ENCODE measurements at places on chromosomes 11 and 22.
A peak's percentile ranks its signal among the peaks of the same experiment; 100 is the strongest.

DNA sequence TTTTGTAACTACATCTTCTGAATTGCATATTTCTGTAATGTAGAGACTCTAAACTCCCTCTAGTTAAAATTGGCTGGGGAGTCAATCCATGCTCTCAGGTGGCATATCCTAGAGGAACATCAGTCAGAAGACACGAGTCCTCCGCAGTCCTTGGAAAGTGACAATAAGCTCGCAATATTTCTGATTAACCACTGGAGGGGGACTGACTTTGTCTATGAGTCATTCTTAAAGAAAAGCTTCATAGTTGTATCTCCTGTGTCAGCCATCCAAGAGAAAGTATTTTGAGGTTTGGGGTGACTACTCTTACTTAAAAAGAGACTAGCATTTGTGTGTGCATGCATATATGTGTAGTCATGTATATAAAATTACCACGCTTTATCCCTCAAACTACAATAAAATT, 60.2 kb downstream of the SLN start:
- DNase-seq = no peak

GRCh38 chr11:134562941-134563471, 151.0 kb upstream of the B3GAT1 start:
- DNase-seq = no peak

DNA sequence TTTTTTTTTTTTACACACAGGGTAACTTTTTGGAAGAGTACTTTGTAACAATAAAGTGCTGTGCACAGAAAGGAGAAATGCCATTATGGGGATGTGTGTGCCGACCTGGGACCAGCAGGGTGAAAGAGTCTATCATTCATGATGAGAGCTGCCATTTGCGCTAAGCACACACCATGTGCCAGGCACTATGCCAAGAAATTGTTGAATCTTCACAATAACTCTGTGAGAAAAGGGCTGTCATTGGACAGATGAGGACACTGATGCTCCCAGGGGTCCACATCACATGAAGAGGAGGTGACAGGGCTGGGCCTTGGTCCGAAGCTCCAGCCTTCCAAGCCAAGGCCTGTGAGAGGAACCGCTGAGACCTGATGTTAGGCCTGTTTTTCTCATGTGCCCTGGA, 5.6 kb downstream of the DUSP18 start:
- DNase-seq = no peak

- DNase-seq = no peak
Observed at GRCh38 chr22:24584871-24585411, 7.9 kb downstream of the LRRC75B start.

DNA sequence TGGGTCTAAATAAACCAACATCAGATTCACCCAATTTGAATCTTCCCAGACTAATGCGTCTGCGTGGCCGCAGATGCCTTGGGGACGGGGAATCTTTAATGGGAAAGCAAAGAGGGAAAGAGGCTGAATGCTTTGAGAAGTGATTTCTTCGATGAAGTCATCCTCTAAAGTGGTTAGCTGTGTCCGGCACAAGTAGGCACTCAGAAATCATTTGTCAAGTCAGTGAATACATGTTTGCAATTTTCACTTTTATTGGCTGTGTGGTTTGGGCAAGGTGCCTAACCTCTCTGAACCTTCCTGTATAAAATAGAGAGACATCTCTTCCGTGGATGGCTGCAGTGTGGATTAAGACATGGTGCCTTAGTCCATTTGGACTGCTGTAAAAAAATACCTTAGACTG, 19.7 kb upstream of the IFT27 start:
- DNase-seq = no peak

GRCh38 chr11:107928767-107929507, 689 bp downstream of the RAB39A start:
- no peak for DNase-seq

DNA sequence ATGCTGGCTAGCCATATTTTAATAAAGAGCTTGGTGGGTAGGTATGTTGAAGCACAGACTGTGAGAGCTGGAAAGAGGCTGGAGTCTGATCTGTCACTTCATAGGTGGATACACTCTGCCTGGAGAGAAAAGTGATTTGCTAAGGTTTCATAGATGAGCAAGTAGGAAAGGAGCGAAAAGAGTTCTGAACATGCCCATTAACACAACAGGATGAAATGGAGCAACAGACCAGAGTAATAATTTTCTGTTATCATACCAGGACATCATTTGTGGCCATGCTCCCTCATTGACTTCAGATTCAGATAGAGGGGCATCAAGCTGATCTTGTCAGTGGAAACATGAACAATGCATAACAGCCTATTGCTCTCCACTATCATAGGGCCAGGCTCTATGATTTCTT, 452.9 kb downstream of the JRKL start:
- no peak for DNase-seq

GRCh38 chr11:17542249-17542648, 2.0 kb downstream of the USH1C start:
- DNase-seq = no peak

- DNase-seq = no peak
Observed at GRCh38 chr11:8800520-8801110, 110.4 kb upstream of the AKIP1 start.

GRCh38 chr11:106228996-106229395, 151.5 kb downstream of the AASDHPPT start:
- peak; percentile 19 for DNase-seq

GRCh38 chr11:67317888-67318555, 14.7 kb downstream of the SSH3 start:
- no peak for DNase-seq

GRCh38 chr11:3684819-3685172, 13.6 kb upstream of the CHRNA10 start:
- no peak for DNase-seq

GRCh38 chr11:11427140-11427539, 74.1 kb upstream of the CSNK2A3 start:
- DNase-seq = no peak

DNA sequence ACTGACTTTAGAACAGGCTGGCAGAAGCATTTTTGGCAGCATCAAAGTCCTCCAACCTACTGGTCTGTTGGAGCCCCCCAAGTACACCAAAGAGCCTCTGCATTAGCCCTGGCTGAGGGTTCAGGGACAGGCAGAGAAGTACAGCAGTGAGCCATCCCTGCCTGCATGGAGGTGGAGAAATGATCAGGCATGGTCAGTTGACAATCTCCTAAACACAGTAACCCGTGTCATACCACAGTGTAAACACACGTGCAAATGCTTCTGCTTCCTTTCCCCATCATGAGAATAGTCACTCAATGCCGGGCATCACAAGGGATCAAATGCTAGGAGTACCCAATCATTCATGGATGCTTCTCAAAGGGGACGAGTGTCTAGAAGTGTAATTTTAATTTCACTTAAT, 8.2 kb downstream of the SERPIND1 start:
- DNase-seq = no peak

GRCh38 chr11:116686866-116687265, 85.9 kb downstream of the BUD13 start:
- no peak for DNase-seq

DNA sequence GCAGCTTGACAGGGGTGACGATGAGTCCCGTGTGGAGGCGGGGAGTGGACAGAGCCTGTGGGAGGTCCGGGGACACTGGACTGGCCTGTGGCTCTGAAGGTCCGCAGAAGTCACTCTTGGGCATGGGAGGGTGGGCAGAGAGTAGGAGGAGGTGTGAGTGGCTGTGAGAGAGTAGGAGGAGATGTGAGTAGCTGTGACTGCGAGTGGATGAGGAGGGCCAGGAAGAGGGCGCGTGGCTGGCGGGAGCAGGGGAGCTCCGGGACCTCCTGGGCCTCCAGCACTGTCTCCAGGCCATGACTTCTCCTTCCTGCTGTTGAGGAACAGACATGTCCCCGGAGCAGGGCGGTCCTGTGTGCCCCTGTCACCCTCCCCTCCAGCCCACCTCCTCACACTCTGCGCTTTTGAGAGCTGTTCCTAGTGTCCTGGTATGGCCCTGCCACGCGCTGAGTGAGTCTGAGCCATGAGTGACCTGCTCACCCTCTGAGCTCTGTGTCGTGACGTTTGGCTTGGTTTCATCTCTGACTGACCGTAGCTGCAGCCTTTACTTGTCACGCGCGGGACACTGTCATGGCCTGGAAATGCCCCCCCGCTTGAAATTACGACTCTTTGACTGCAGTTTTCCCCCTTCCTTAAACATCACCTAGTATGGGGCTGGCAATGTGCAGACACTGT, 391.5 kb downstream of the TBC1D22A start:
- no peak for DNase-seq

- DNase-seq = no peak
Observed at GRCh38 chr22:40153192-40153591, 24.5 kb upstream of the TNRC6B start.

- peak; percentile 89 for DNase-seq
Observed at GRCh38 chr22:29520851-29521250, 32.7 kb downstream of the THOC5 start.

DNA sequence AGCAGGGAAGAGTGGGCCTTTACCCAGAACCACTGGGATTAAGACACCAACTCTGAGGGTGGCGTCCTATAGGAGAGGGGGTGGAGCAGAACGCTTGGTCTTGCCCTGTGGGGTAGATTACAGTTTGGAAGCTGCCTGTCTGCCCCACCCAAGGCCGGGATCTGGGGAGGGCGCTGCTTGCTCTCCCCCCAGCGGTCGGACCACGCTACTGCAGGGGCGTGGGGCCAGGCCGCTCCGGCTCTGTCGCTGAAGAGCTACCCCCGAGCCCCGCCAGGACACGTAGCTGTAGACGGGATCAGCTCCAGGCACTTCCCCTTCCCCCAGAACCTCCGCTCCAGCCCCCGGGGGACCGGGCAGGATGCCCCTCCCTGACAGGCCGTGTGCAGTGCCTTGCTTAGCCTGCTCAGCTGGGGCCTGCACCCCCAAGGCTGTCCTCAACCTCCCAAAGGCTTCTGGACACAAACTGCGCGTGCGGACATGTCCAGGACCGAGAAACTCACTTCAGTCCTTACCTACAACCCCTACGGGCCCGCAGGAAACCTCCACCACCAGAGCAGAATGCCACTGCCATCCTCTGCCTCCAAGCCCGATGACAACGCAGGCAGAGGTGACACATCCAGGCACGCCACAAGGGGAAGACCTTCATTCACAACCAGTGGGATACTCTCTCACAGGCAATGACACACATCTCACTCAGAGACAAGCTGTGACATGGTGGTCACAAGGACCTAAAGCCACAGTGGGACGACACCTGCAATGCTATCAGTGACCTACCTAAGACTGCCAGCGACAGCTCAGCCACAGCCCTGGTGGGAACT, 3.6 kb downstream of the AHNAK start:
- peak; percentile 74 for DNase-seq

DNA sequence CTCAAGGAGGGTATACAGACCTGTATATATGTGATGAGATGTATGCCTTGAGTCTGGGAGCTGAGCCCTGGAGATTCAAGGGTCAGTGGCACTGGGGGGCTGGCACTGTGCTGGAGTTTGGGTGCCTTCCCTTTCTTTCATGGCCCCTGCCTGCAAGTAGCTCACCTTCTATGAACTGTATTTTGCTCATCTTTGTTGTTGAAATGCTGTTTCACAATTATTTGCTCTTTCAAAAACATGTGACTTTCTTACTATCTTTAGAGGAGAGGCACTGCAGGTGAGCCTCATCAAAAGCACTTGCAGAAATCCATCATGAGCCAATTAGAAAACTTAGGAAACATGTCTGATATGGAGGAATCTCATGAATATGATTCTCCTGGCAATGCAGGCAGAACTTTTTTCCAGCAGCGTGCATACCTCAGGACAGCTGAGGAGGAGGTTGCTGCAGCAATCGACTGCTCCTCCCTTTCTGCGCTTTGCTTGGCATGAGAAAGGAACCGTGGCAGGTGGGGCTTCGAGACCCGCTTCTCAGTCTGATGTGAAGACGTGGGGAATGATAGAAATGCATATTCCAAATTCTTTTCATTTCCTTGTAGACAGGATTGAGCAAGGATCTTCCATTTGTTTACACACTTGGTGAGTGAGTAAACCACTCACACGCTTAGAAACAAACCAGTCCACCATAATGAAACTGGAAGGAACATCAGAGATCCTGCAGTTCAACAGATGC, 178.4 kb upstream of the E2F8 start:
- DNase-seq = peak; percentile 88

GRCh38 chr11:100612766-100613165, 74.3 kb upstream of the ARHGAP42 start:
- DNase-seq = no peak

DNA sequence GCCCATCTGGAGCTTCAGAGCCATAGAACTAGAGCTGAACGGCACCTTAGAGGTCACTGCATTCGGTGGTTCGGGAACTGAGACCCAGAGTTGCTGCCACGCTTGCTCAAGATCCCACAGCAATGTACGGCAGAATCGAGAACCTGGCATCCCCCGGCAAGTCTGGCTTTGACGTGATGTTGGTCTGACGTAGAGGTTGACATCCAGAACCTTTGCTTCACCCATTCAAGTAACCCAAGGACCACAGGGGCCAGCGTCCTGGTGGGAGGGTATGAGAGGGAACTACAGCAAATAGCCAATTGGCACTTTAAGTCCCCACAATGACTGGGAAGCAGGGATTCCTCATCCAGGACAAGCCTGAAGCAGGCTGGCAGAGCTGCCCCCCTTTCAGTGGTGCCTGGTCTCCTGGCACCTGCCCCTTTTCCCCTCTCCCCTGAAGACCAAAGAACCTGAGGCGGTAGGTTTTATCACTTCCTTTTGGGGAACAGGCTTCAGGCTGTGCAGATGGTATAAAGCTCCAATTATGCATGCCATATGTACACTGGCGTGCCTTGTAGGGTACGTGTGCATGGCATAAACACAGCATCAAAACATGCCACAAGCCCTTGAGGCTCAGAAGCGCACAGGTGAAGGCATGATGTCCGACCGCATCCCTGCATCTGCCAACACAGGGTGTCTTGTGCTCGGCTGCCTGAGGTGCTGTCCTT, 15.3 kb upstream of the TEF start:
- DNase-seq = no peak

DNA sequence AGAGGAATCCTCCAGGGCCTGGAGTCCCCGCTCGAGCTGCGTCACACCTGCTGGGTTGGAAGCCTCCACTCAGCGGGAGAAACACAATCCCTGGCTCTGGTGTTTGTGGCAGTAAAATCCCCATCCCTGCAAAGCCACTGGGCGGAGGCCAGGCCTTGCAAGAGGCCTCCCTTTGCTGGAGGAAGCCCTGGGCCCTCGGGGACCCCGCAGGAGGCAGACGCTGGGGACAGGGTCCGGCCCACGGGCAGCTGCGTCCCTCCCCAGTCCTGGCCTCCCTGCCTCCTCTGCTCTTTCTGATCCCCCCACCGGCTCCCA, 194.7 kb downstream of the BRD1 start:
- DNase-seq = no peak

GRCh38 chr11:102637731-102638130, 12.6 kb upstream of the MMP20 start:
- DNase-seq = peak; percentile 6

DNA sequence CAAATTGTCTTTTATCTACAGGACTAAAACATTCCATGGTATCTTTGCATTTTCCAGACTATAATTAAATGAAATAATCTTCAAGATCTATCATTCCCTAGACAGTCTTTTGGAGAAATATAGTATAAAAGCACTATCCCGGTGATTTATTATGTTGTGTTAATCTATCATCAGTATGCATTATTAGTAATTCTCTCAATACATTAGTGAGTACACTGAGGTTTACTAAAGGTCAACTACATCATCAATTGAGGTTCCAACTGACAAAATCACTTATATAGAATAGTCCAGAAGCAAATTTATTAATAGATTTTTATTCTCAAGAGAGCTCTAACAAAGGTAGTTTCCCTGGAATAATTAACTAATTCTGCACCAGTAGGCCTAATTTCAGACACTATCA, 169.6 kb downstream of the KCNA4 start:
- DNase-seq = no peak

Measured in choroid plexus epithelial cell (primary cell).